Fibroblast of skin of scalp (primary cell): ENCODE measurements at places on chromosomes 13 and 19.

- peak; percentile 87 for DNase-seq
Measured at GRCh38 chr19:13796301-13797057, 1.2 kb downstream of the ZSWIM4 start.

GRCh38 chr19:32651729-32652140, 23.2 kb downstream of the ANKRD27 start:
- peak; percentile 19 for DNase-seq

- DNase-seq, result no peak
Measured at GRCh38 chr19:51295382-51296126, 15.9 kb upstream of the IGLON5 start.

DNA sequence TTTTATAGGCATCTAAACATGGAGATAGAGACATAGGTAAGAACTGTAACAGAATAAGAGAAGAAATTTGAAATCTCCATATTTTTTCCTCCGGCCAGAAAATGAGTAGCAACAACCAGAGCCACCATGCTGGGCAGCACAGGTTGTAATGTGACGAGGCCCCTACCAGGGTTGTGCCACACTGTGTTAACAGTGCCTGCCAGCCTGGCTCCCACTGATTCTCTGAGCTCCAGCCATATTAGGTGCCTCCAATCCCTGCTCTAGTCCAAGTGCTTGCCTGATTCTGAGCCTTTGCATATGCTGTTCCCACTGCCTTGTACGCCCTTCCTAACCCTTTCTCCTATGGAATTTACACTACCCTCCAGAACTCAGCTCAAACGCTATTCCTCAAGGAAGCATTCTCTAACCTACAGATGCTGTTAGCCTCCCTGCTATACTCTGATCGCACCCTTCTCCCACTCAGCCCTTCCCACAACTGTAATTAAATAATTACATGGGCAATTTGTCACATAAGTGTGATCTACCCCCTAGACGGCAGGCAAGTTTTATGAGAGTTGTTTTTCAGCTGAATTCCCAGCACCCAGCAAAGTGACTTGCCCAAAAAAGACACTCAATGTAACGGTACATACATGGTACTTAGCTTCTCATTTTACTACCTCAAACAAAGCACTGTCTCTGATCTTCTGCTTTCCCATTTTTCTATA, 37.6 kb upstream of the STARD13 start:
- no peak for DNase-seq

GRCh38 chr13:97223711-97224541, 1.8 kb downstream of the MBNL2 start:
- peak; percentile 93 for DNase-seq

DNA sequence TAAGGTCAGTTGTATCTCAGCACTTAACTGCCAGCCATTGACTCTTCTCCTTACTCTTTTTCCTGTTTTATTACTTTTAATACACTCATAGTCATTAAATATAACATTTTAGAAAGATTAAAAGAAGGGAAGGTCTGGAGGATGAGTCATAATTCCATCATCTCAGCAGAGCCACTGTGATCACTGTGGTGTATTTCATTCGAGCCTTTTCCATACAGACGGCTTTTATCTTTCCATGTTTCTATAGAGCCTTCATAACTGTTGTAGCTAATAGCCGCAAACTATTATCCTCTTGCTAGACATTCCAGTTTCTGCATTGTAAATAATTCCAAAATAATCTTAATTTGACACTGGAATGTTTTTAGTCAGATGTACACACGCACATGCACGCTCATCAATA, 4.7 kb upstream of the FLT1 start:
- DNase-seq, result peak; percentile 24

GRCh38 chr13:106701771-106702341, 133.9 kb upstream of the ARGLU1 start:
- no peak for DNase-seq

DNA sequence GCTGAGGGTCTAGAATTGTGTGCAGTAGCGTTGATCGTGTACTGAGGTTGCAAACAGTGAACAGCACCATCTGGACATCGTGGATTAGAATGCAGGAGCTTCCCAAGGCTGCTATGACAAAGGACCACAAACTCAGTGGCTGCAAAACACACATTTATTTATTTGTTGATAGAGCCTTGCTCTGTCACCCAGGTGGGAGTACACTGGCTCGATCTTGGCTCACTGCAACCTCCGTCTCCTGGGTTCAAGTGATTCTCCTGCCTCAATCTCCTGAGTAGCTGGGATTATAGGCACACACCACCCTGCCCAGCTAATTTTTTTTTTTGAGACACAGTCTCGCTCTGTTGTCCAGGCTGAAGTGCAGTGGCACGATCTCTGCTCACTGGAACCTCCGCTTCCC, 2.3 kb upstream of the UHRF1 start:
- DNase-seq, result no peak

- no peak for DNase-seq
Measured at GRCh38 chr19:14394167-14394566, 12.9 kb downstream of the ADGRE5 start.

- peak; percentile 11 for DNase-seq
Measured at GRCh38 chr13:42377640-42378382, 105.9 kb downstream of the AKAP11 start.

- DNase-seq, result no peak
Measured at GRCh38 chr13:23778879-23779278, 110.3 kb downstream of the MIPEP start.

DNA sequence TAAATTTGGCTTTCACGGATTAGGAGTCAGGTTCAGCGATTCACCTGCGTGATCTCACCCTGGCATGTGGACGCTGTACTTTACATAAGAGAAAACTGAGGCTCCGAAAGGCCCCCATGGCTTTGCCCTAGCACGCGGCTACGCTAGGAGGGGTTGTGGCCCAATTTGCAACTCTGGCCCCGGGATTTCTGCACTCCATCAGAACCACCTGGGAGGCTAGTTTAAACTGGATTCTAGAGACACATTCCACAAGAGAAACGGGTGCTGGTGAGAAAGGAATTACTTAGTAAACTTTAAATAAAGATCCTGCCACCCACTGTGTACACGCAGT, 6.2 kb downstream of the BCL3 start:
- no peak for DNase-seq

GRCh38 chr13:63414247-63414646, 1998.6 kb upstream of the PCDH20 start:
- DNase-seq, result no peak

DNA sequence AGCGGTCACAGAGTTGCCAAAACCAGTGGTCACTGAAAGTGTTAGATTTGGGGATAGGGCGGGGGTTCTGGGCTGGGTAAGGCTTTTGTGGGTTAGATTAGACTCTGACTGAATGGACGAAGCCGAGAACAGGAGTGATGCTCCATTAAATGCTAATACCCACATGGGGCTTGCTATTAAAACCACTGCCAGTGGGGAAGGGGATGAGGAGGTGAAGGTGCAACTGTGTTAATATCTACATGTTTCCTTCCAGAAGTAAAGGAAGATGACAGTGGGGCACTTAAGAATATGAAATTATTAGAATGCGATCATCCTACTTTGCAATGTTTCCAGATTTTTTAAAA, 573 bp upstream of the ZNF614 start:
- DNase-seq, result no peak

- DNase-seq, result no peak
Measured at GRCh38 chr19:51637362-51637978, 7.3 kb upstream of the SIGLEC5 start.

DNA sequence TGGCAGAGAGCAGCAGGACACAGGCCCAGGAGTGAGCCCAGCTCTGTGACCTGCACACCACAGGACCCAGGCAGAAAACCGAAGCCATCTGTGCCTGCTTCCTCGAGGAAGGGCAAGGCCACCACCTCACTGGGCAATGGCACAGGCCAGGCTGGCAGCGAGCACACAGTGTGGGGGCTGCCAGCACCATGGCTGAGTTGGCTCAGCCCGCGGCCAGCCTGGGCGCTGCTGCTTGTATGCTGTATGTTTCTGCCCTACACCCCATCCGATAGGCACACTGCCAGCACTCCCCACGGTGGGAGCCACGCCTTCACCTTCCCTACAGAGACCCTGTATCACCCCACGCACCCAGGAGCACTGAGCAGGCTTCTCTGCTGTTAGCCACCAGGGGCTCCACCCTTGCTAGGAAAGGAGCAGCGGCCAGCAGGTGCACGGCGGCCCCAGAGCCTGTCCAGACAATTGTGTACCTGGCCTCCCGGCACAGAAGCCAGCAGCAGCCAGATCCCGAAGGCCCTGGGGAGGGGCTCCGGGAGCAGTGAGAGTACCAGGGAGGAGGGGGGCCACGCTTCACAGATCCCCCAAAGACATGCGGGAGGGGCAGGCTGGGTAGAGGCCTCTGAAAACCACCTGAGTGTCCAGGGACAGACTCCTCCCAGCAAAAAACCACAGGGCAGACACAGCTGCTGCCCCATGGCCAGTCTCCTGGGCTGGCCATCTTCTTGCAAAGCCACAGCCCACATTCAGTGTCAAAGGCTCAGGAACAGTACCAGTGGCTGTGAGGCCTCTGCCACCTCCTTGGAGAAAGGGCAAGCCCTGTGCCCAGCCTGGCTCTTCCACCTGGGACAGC, 56.1 kb downstream of the MLLT1 start:
- DNase-seq, result no peak

DNA sequence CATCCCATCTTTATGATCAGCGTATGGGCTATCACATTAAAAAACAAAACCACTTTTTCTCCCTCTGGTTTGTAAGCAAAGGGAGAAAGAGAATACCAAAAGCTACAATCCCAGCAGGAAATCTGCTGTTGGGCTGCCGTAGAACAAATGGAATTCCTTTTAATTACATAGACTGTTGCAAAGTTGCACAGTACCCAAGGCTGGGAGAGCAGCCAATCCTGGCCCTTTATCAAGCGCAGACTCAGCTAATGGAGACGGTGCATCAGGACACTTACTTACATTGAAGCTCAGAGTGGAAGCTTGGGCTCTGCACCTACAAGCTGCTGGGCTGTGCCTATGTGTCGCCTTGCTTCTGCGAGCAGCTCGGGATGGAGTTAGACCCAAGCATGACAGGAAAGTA, 15.2 kb downstream of the CCNA1 start:
- no peak for DNase-seq

GRCh38 chr19:38839816-38840582, 8.4 kb upstream of the ECH1 start:
- no peak for DNase-seq
